ENCODE measurements at places on chromosomes 5 and 9.

DNA sequence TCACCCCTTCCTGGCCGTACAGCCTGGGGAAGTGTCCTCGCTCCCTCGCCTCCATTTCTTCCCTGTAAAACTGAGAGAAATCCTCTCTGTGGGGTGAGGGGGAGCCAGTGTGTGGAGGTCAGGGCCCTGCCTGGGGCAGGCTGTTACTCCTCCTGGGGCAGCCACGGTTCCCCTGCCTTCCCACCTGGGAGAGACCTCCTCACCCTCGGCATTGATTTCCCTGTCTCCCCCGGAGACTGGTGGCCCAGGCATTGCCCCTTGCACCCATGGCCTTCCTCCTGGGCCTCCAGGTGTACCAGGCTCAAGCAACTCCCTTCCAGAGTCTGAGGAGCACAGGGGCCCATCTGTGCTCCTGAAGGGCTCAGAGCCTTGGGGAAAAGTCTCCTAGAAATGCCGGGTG, 75.6 kb upstream of the RNU6ATAC start:
- DNase-seq = no peak

- no peak for DNase-seq
Observed at GRCh38 chr9:6433410-6433809, 20.4 kb downstream of the UHRF2 start.

DNA sequence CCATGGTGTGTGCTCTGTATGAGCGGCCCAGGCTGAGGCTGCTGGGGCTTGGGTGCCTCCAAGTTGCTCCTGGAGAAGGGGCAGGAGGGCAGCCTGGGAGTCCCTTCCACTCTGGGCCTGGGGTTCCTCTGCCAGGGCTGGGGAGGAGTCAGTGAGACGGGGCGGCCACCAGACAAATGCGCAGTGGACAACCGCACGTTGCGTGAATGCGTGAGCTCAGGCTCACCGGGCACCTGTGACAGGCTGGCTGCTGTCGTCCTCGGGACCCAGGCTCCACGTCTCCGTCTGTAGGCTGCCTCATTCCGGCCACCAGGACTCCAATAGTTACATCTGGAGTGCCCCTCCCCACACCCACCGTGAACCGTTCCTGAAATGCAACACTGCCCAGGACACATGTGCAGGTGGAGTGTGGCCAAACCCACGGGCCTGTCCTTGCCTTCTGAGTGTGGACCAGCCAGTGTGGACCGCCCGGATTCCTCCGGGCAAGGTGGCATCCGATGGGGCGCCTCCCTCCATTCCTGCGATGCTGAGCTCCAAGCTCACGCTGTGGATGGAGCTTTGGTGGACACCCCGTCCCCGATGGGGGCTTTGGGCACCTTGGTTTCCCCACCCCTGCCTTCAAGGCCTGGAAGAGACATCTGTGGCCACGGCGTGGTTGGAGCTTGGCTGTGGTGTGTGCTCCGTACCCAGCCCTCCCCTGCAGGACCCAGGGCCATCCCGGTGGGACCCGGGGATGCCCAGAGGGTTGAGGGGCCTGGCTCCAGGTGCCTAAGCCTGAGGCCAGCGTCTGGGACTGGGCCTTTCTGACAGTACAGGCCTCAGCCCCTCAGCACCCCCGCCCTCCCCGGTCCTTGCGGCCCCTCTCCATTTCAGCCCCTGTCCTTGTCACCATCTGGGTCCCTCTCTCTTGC, 34.0 kb upstream of the RXRA start:
- DNase-seq = no peak

GRCh38 chr5:56148453-56148971, 84.6 kb downstream of the ANKRD55 start:
- peak; percentile 47 for DNase-seq

GRCh38 chr5:161548487-161549094, 2.1 kb upstream of the GABRB2 start:
- no peak for DNase-seq

DNA sequence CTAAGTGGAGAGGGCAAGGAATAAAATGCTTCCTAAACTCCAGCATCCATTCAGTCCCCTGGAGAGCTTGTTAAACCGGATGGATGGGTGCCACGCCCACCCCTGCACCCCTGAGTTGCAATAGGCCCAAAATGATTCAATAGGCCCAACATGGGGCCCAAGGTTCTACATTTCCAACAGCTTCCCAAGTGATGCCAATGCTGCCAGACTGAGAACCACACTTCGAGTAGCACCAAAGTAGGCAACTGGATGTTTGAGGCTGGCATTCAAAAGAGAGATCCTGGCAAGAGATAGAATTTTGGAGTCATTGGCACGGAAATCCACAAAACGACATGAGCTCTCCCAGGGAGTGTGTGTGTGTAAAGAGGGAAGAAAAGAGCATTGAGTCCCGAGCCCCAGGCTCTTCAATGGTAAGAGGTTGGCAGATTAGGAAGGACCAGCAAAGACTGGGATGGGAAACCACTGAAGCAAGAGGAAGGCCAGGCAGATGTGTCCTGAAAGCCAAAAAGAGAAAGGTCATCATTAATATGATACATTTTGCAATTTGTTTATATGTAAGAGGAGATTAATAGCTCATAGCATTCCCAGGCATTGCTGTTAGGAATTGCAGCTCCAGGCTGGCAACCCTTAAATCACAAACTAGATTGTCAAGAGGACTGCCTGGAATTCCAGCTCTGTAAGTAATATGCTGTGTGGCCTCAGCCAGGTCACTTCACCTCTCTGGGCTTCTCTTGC, 130.6 kb downstream of the KCNIP1 start:
- no peak for DNase-seq

DNA sequence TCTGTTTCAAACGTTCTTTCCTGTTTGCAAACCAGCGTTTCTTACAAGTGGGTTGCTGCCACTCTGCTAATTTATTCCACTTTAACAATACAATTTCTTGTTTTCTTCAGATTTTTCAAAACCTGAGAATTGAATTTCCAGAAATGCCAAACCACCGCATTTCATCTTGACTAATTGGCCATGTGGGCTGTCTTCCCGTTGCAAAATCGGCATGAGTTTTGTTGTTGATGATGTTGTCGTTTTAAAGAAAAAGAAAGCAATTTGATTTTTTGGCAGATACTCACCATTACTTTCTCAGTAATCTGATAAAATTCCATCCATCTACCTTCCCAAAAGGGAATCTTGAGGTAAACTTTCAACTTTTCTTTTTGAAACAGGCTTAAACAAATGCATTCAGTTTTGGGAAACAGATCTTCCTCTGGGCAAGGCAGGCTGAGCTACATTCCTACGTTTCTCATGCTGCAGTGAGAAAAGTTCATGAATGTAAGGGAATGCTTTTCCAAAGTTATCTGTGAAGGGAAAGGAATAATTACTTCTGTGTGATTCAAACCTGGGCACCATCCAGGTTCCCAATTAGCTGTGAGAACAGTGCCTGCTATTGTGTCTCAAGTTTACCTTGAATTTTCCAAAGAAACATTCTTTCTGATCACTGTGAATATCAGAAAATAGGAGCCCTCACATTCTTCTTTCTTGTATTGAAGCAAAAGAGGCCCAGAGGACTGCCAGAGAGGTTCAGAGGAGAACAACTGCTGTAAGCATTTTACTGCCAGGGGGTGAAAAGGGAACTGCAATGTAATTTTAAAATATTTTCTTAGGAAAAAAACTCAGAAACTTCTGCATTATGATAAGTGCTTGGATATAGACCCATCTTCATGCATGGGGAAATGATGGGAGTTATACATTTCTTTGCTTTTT, 100.7 kb upstream of the TUT7 start:
- no peak for DNase-seq

- no peak for DNase-seq
Observed at GRCh38 chr5:169201597-169201996, 99.3 kb downstream of the SLIT3 start.

DNA sequence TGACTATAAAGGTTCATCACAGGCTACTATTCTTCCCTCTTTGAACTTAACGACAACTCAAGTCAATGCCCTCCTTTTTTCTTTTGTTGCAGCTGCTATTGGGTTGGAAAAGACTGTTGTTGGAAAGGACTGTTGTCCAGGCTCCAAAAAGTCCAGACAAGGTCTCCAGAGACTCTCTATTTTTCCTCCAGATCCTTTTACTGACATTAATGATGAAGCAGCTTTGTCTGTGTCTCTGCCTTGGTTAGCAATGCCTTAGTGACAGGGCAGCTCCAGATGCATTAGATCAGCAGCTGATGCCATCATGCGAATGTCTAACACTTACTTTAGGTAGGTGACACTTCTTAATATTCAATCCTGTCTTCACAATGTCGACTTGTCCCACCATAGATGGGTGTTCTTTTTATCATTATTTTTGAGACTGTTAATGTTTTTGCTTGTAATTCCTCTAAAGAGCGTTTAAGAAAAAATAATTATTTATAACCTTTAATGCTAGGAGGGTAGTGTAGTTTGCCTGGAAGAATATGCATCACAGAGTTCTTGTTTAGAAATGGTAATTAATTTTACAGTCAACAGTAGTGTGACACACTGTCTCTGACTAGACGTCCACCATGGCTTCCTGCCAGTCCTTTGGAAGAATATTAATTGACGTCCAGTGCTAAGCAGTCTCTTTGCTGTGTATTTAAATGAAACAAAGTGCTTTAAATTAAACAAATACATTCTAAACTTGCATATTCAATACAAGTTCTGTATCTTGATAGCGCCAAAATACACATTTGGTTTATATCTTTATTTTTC, 492.2 kb downstream of the NR2F1-AS1 start:
- no peak for DNase-seq

- no peak for DNase-seq
Observed at GRCh38 chr9:6545017-6545691, 100.4 kb downstream of the GLDC start.

DNA sequence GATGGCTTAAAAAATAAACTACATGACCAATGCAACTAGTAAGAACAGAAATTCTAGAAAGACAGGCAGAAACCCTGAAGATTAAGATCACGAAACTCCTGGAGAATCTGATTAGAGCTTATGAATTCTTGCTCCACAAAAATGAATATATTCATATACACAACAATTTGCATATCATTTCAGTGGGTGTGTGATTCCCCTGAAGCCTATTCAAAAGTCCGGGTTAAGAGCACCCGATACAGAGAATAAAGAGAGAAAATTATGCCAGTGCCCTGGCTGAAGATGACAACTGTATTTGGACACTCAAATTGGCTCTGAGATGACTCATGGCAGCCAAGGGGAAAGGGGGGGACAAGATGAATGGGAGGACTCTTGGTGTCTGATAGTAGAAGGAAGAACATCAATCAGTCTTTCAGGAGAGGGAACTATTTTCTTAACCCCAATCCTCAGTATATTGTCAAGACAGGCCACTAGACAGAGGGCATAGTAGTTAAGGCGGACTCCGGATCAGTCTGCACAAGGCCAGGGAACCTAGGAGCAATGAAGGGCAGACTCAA, 6.0 kb downstream of the TMOD1 start:
- no peak for DNase-seq

DNA sequence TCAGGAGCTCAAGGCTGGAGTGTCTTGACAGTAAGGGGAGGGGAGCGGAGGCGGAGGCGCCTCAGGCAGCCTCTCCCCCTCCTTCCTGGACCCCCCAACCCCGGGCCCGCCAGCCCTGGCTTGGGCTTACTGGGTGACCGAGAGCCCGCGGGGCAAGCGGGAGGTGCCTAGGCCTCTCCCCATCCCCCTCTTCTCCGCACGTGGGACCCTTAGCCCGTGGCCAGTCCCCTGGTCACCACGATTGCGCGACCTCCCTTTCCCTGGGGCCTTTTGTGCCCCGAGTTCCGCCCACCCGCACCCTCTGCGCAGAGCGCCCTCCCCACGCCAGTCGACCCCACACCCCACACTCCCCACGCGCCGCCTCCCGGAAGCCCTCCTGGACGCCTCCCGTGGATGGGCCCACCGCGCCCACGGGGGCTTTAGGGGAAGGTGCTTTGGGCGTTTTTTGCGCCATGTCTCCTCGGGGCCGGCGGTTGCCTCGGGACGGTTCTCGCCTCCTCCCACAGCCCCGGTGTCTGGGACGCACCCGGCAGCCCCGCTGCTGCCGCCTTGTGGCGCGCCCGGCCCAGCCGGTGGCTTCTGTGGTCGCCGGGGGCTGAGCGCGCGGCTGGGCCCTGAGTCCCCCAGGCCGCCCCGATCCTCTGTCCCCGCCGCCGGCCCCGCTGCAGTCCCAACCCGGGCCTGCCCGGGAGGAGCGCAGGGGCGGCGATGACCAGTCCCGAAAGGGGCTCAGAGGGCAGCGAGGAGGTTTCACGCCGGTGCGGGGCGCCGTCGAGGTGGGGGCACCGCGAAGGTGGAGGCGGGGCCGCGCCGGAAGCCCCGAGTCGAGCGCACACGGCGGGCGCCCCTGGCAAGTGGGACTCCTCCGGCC, 3.2 kb downstream of the TOR4A start:
- DNase-seq = no peak

DNA sequence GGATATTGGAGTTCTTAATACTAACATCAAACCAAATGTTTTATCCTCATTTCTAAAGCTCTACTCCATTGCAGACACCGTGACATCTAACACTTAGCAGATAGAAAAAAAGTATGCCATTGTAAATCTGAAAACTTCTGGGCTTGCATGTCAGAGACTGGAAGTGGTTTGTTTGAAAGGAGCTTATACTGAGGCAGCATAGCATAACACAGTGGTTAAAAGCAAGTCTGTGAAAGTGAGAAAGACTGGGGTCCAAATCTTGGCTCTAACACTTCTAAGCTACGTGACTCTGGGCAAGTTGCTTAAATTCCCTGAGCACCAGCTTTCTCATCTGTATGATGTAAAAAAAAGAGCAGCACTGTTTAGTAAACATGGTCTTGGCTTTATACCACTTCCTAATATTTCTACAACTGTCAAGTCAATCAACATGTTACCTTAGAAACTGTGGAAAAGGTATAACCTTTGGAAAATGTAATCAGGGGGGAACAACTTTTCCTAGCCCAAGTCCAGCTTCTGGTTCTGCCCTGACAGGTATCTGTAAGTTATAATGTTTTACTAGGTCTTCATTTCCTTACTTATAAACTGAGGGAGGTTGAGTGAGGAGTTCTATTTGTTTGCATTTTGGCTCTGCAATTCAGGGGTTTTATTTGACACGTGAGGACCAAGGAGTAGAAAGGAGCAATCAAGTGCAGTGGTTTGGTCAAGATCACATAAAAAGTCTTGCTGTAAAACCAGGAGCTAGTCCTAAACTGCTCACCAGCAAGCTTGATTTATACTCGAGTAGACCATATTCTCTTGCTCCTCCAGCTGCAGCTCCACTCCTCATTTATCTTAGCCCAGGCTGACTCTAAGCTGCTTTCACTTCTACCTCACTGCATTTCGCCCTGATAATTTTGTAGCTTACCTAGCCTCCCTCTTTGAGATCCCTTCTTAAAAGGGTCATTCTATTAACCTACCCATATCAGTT, 541.0 kb downstream of the RAB3C start:
- peak; percentile 50 for DNase-seq

DNA sequence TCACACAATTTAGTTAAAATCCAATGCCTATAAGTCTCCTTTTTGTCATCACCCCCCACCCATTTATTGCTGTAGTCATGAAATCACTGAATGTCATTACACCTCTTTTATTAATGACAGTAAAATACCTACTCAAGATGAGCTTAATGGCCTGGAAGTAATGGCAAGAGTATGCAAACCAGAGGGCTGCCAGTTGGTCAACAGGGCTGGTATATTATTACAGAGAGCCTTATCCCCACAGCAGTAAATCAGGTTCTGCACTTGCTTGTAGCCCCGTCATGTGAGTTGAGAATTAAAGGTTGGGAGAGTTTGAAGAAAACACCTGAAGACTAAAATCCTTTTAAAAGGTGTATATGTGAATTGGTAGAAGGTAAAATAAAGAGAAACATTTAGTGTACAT, 372.4 kb downstream of the MAT2B start:
- DNase-seq = no peak
